ENCODE measurements at places on chromosomes 1 and 21.

DNA sequence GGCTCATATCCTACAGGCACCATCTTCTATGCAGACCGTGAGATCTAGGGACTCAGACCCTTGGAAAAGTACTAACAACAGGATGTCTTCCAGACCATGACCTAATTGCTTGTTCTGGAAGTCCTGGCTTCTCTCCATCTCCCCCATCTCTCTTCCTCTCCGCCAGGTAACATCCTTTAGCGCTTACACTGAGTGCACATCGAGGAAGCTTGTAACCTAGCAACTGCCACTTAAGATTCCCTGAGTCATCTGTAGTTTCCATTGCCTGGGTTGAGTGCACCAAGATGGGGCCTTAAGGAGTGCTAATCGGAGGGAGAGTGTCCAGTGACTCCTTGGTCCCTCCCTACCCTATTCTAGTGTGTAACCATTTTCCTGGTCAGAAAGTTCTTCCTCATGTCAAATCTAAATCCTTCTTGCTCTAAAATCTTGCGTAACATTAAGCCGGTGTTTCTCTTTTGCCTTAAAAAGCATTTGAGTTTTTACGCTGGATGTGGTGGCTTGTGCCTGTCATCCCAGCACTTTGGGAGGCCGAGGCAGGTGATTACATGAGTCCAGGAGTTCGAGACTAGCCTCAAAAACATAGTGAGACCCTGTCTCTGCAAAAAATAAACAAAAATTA, 9.7 kb downstream of the KLHDC8A start:
- no peak for DNase-seq

- DNase-seq = peak; percentile 82
Measured at GRCh38 chr1:146036965-146037646, 15.6 kb upstream of the HJV start.

- DNase-seq = no peak
Measured at GRCh38 chr1:67166196-67166595, at the start of gene IL23R. Gene IL23R, plus strand, starts transcription at chr1:67166454. Its CDS starts 1,667 bp downstream, at chr1:67168121.

- no peak for DNase-seq
Measured at GRCh38 chr1:200487650-200488049, 77.8 kb upstream of the ZNF281 start.

GRCh38 chr1:156505679-156506298, 5.2 kb upstream of the MEF2D start:
- DNase-seq = no peak

- no peak for DNase-seq
Measured at GRCh38 chr1:167666416-167666815, 36.4 kb downstream of the RCSD1 start.

GRCh38 chr21:33394260-33394659, 9.0 kb upstream of the IFNGR2 start:
- DNase-seq = no peak

GRCh38 chr1:167128261-167129227, 34.7 kb downstream of the STYXL2 start:
- DNase-seq = no peak

DNA sequence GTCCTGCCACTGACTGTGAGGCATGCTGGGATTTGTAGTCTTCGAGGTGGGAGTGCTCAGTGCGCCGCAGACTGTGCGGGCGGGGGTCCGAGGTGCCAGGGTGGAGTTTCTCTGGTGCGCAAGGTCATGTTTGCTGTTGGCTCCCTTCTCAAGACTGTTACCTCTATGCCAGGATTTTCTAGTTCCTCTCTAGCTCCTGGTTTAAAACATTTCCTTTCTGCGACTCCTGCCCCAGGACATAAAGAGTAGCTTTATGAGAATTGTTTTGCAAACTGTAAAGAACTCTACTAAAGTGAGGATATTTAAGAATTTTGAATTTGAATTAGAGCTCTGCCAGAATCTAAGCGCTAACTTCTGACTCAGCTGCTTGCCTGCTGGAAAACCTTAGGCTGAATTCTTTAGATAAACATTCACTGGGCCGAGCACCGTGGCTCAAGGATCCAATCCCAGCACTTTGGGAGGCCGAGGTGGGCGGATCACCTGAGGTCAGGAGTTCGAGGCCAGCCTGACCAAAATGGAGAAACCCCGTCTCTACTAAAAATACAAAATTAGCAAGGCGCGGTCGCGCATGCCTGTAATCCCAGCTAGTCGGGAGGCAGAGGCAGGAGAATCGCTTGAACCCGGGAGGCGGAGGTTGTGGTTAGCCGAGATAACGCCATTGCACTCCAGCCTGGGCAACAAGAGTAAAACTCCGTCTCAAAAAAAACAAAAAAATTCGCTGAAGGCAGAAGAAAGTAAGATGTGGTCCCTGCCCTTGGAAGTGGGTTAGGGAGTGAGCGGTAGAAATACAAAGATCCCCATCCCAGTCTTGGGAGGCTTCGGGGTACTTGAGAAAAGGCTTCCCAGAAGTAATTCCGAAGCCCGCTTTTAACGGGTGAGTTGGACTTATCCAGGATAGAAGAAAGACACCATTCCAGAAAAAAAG, 992 bp upstream of the USP48 start:
- no peak for DNase-seq
